ENCODE measurements at places on chromosomes 1 and 21. TPM values are rescaled to one million over a fixed set of nuclear protein-coding genes. Genes with fewer than 3 reads are reported as not detected.

TBX19 gene
- 0.78 TPM for total RNA-seq

GBP1 gene
- 3.3 TPM for total RNA-seq

FCMR gene
- not detected for total RNA-seq

DNA sequence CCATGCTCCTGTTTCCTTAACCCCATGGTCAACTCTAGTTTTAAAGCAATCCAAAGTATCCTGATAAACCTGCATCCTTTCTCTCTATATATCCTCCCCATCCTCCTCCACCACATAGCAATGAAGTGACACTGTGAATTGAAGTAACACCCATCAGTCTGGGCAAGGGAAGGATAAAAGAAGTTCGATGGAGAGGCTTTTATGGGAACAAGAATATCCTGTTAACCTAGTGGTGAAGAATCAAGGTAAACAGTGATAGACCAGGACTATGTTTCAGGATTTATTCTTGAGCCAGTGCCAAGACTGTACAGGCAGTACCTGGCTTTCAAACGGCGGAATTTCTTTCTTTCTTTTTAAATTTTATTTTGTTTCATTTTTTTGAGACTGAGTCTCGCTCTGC lies 17.6 kb downstream of the RABIF start:
- no peak for DNase-seq

GRCh38 chr1:6093611-6094010 lies 47.9 kb downstream of the KCNAB2 start:
- DNase-seq = no peak

GRCh38 chr1:22889213-22889827 lies 83.3 kb downstream of the LACTBL1 start:
- DNase-seq = peak; percentile 25

DNA sequence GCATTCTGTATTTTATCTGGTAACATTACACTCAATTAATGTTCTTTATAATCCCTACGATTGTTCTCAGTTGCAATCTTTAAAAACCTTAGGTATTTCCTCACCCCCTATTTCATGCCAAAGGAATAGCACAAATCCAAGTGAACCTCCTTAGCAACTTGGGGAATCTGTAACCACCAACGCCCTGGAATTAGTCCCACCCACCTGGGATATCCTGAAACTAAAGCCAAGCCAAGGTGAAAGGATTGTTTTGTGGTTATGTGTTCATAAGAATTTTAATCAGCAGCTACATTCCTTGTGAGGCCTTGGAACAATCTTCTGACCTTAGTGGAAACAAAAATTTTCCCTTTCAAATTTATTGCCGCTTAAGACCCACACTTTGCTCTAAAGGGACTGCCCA lies 908.7 kb downstream of the TTLL7 start:
- DNase-seq = no peak

- no peak for DNase-seq
These were observed 1.9 kb upstream of the CATSPER4 start for GRCh38 chr1:26188477-26188876.

DNA sequence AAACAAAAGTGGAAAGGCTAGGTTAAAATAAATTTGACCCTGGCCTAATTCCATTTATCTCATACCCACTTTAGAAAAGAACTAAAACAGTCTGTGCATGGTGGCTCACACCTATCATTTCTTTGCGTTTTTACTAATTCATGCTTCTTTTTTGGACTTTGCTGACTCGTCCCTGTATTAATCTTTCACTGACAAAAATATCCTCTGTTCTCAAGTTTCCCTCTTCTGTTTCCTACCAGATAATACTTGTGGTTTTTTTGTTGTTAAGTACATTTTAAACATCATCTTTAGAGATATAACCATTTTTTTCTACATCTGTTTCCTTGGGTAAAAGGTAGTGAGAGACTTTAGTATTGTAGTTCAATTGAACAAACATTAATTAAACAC lies 11.5 kb downstream of the CNST start:
- no peak for DNase-seq
